ENCODE measurements at places on chromosomes 6 and 20.

DNA sequence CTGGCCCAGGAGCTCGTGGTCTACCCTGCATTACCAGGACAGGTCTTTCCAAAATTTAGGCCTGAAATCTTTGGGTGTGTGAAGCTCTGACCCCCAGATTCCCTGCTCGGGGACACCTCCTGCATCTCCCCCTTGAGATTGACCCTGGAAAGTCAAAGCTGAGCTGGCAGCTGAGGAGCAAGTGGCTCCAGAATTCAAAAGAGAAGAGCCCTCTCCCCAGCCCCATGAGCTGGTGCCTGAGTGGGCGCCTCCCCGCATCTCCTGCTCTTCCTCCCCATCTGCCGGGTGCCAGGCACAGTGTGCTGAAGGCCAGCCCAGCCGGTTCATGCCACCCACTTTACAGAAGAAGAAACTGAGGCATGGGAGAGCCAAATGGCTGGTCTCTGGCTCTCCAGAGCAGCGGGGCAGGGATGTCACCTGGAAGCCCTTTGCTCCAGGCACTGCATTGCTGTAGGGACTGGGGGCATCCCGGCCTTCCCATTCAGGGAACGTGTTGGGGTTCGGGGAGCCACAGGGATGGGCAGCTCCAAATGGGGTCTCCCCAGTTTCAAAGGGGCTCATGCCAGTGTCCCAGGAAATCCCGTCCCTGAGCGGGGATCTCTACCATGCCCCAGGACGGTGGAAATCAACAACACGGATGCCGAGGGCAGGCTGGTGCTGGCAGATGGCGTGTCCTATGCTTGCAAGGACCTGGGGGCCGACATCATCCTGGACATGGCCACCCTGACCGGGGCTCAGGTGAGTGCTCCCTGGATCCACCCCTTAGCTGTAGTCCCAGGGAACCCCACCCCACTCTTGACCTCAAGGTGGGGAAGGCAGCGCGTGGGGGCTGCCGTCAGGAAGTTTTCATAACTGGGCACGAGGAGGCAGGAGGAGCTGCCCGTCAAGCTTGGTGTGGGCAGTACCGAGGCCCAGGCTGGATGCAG is 20.5 kb downstream of the NPEPL1 start:
- no peak for DNase-seq

GRCh38 chr6:30810813-30811339 is 66.5 kb upstream of the IER3 start:
- no peak for DNase-seq

DNA sequence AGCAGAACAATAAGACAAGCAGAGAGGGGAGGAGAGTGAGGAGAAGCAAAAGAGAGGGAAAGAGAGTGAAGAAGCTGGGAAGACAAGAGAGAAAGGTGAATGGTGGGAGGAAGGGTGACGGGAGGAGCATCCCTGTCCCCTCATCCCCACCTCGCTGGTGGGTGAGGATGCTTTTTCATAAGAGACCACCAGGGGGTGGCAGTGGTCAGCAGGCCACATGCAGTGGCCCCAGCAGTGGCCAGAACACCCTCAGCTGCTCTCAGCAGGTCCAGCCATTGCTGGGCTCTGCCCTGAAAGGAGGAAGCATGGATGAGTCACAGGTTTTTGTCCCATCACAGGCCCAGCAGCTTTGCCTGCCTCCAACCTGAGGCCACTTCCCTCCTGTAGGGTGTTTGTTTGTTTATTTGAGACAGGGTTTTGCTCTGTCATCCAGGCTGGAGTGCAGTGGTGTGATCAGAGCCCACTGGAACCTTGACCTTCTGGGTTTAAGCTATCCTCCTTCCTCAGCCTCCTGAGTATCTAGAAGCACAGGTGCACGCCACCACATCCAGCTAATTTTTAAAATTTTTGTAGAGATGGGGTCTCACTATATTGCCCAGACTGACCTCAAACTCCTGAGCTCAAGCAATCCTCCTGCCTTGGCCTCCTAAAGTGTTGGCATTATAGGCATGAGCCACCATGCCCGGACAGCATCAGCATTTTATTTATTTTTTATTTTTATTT is 24.0 kb downstream of the FGD2 start:
- DNase-seq = peak; percentile 55

- DNase-seq = no peak
Observed at GRCh38 chr20:18669241-18670019, 81.6 kb downstream of the DTD1 start.

- DNase-seq = no peak
Observed at GRCh38 chr6:18101271-18101670, 21.2 kb downstream of the NHLRC1 start.

- DNase-seq = no peak
Observed at GRCh38 chr20:50695135-50695872, 4.0 kb upstream of the RIPOR3 start.

Data from CD4-positive, alpha-beta T cell treated with Interleukin-1 beta for 1 hour (primary cell).